Neural crest cell (in vitro differentiated cells): ENCODE measurements at places on chromosomes 7 and 10.

DNA sequence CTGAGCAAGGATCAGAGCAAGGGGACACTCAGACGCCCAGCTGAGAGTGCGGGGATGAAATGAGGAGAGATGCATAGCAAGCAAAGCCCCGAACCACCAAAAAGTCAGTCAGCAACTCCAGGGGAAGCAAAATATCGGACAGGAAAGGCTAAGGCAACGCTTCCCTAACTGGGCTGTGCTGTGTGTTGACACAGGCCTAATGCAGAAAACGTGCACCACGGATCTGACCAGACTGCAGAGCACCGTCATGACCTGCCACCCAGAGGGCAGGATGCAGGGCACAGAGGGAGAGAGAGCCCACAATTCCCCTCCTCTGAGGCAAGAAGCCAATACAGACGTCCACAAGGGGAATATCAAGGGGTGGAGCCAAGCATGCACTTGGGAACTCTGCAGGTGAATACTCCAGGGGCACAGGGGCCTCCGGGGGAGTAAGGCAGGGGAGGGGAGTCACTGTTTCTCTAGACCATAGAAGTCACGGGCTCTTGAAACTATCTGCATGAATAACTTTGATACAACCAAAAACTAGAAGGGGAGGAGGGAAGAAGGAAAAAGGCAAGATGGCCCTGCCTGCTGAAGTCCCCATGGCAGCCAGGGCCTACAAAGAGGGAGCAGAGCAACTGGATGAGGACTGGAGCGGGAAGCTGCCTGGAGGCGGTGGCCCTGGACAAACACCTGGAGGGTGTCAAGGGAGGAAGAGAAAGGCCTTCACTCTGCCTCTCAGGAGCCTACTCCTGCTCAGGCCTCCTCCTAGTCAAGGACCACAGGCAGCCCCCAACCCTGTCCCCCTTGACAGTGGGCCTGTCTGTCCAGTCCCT, 26.2 kb downstream of the GRID1 start:
- no peak for DNase-seq

- no peak for DNase-seq
Observed at GRCh38 chr7:138478499-138478908, 18.4 kb downstream of the TRIM24 start.

DNA sequence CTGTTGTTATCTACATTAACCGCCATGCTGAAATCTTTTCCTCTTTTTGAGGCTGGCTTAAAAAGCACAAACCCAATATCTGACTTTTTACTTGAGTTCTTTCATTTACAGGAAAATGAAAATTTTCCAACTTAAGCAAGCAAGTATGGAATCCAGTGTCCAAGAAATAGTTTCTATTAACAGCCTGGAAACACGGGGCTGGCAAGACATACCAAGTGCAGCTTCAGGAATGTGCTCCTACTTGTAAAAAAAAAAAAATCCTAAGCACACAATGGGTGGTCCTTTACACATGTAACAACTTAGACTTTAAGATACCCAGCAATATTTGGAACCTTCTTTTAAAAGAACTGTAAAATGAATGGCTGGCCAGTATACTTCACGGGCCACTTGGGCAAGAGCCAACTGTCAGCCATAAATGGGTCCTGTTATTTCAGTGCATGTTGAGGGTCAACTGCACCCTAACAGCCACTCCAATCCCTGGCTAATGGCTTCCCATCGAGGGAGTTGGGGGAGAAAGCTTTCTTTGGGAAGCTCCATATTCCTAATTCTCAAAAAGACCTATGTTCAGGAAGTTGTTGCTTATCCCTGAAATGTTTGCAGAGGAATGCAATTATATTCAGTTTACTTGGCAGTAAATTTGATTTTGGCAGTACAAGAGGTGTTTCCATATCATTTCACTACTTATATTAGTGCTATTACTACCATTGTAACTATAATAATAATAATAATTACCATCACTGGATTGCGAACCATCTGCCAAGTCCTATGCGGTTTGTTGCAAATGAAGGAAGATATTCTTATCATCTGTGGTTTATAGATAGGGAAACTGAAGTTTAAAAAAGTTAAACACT, 236.4 kb upstream of the TMEM72 start:
- DNase-seq = no peak

DNA sequence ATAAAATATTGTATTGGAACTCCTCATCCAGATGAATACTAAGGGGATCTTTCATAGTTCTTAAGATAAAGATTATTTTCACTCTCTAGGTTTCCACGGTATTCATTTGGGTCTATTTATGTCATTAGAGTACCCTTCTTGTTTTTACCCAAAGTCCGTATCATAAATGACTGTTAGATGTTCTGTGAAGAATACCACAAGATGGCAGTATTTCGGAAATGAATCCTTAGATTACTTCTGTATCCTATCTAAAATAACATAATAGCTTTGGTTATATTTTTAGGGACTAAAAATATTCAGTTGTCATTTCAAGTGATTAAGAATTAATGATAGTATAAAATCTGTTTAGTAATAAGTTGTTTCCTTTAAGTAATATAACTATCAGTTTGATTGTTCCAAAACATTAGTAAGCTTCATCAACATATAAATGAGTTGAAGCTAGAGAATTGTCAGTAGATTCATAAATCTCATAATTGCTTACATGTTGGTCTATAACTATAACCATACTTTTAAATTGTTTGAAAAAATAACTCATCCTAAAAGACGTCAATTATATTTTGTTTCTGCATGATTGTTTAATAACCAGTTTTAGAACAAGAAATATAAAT, 337.5 kb upstream of the KCND2 start:
- no peak for DNase-seq

DNA sequence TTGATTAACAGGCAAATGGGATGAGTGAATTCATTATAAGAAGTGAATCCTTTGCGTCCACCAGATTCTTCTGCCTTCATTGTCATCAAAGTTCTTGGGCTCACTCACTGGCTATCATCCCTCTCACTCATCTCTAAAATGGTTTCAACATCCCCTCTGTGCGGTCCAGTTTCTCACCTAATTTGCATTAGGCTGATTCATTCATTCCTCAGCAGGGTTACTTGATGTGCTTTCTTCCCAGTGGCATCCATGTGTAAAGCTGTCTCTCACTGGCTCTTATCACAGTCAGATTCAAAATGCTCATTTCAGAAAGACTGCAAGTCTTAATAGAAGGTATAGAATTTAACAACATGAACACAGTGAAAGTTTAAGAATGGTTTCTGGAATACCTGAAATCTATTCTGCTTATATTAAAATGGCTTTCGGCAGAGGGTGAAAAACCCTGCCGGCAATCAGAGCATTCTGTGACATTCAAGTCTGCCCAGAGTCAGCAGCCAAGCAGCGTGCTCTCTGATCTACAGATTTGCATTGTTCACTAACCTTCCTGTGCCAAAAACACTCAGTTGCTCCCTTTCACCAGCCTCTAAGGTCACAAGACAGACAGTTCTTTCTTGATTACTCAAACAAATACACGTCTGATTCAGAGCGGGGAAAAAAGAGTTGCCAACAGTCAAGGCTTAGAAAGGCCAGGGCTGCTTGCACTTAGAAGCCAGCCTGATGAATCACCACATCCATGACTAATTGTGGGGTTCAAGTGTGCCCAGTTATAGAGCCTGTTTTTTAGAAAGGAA, 106.7 kb downstream of the TES start:
- DNase-seq = peak; percentile 17

- DNase-seq = no peak
Observed at GRCh38 chr7:138170298-138170697, 94.0 kb downstream of the AKR1D1 start.

GRCh38 chr10:64630534-64630933, 1109.3 kb downstream of the REEP3 start:
- no peak for DNase-seq

DNA sequence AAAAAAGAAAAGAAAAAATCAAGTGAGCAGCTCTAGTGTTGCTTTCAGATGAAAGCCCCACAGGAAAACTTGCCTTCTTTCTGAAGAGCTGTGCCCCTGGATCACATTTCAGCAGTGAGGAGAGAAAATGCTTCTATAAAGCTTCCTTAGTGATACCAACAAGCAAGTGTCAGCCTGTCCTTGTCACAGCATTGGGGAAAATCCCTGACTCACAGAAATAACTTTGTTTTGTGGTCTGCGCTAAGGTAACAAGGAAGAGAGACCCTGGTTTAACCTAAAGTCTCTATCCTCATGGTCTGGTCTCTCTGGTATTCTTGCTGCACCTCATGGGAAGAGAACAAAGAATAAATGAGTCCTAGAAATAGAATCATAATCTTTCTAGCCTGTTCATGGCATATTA, 885.2 kb upstream of the SORCS1 start:
- no peak for DNase-seq

- no peak for DNase-seq
Observed at GRCh38 chr7:43248961-43249822, 136.7 kb downstream of the HECW1 start.

DNA sequence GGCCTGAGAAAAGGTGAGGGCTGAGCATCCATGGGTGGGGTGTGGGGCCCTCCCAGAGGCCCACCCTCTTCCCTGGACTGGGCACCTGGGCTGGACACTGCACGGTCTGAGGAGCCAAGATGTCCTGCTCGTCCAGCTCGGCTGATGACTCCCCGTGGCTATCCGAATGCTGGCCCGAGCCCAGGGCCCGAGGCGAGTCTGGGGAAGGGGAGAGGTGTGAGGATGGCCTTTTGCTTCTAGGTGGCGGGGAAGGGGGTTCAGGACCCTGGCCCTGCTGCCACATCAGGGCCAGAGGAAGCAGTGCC, 7.1 kb downstream of the NACAD start:
- DNase-seq = no peak

- DNase-seq = no peak
Observed at GRCh38 chr10:131758062-131758938, 142.5 kb upstream of the PPP2R2D start.

- no peak for DNase-seq
Observed at GRCh38 chr10:113175756-113176651, 226.0 kb downstream of the TCF7L2 start.

GRCh38 chr7:127953423-127954356, 77.5 kb downstream of the LRRC4 start:
- no peak for DNase-seq
